ENCODE measurements at places on chromosomes 11 and 22. TPM values are rescaled to one million over a fixed set of nuclear protein-coding genes. Genes with fewer than 3 reads are reported as not detected.
A peak's percentile ranks its signal among the peaks of the same experiment; 100 is the strongest.

The MS4A4A gene
- total RNA-seq: not detected

The CHRM1 gene
- total RNA-seq: 0.27 TPM

The TMEM132A gene
- 113 TPM for total RNA-seq

The FAT3 gene
- 12.3 TPM for total RNA-seq

The CELSR1 gene
- total RNA-seq: 16.0 TPM

The CD151 gene
- 377 TPM for total RNA-seq

DNA sequence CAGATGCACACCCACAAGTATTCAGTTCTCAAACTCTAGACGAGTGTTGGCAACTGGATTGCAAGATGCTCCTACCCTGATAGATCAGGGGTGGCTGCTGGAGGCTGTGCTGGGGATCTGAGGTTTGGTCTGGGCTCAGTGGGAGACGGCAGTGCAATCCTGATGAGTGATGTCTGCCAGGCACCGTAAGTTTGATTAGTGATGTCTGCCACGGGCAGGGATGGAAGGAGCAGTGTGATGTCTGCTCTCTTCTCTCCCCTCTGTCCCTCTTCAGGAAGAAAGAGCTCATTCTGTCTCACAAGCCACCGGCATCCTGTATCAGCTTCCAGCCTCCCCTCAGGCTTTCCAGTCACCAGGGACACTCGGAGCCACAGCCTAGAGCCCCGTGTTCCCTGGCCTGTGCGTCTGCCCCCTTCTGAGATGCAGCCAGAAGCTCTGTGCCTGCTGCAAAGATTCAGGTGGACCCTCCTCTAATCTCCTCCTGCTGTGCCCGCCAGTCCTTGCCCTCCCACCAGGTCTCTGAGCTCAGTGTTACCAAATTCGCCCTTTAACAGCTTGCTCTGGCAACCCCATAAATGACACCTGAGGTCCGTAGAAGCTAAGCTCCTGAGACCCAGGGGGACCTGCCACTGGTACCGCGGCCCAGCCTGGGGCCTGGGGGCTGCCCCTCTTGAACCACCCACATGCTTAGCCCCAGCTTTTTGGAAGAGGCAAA, 19.9 kb downstream of the TP53I11 start:
- no peak overlapping the region for H3K4me3 ChIP-seq
- peaks cover 18% of the 10 kb centered on the region for H3K4me1 ChIP-seq
- DNase-seq: no peak
- peak overlapping the region; percentile 72 for H3K27ac ChIP-seq
- no peaks in the 10 kb centered on the region for H3K27me3 ChIP-seq
- H3K36me3 ChIP-seq: peaks cover 5% of the 10 kb centered on the region

DNA sequence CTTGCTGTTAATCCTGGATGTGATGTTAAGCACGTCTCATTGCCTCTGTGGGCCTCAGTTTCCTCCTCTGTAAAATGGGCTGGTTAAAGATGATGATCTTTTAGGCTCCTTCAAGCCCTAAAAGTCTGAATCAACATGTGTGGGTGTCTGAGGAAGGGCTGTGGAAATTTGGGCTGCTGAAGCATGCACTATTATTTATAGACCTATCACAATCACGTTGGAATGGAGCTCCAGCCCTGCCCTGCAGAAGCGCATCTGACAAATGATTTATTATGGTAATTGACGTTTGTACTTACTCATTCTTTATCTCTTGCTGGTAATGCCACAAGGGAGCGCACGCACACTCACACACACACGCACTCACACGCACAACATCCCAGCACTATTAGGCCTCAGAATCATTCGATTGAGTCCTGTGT, 20.4 kb downstream of the P2RX3 start:
- peaks cover 36% of the 10 kb centered on the region for H3K27me3 ChIP-seq
- H3K27ac ChIP-seq: no peak overlapping the region
- H3K4me1 ChIP-seq: peaks cover 3% of the 10 kb centered on the region
- no peak overlapping the region for H3K4me3 ChIP-seq
- no peaks in the 10 kb centered on the region for H3K36me3 ChIP-seq
- DNase-seq: no peak

- no peak overlapping the region for H3K4me3 ChIP-seq
- peaks cover 2% of the 10 kb centered on the region for H3K27me3 ChIP-seq
- H3K4me1 ChIP-seq: no peaks in the 10 kb centered on the region
Observed at GRCh38 chr11:116130122-116130521, 625.9 kb upstream of the CADM1 start.

- H3K36me3 ChIP-seq: no peaks in the 10 kb centered on the region
- H3K4me1 ChIP-seq: peaks cover 17% of the 10 kb centered on the region
- H3K27me3 ChIP-seq: no peaks in the 10 kb centered on the region
- peak overlapping the region; percentile 76 for H3K27ac ChIP-seq
- no peak for DNase-seq
Observed at GRCh38 chr22:43042101-43042780, 27.3 kb upstream of the PACSIN2 start.

Measured in osteocyte (in vitro differentiated cells).